Activated naive CD8-positive, alpha-beta T cell treated with anti-CD3 and anti-CD28 coated beads for 36 hours (primary cell): ENCODE measurements at places on chromosomes 2 and 18.
A peak's percentile ranks its signal among the peaks of the same experiment; 100 is the strongest.

GRCh38 chr2:147441182-147441581 is 403.6 kb upstream of the ACVR2A start:
- DNase-seq = no peak

- DNase-seq = no peak
Measured at GRCh38 chr2:75698918-75699317, 11.8 kb downstream of the GCFC2 start.

GRCh38 chr2:234252772-234253171 is 202.3 kb downstream of the SPP2 start:
- DNase-seq = no peak

DNA sequence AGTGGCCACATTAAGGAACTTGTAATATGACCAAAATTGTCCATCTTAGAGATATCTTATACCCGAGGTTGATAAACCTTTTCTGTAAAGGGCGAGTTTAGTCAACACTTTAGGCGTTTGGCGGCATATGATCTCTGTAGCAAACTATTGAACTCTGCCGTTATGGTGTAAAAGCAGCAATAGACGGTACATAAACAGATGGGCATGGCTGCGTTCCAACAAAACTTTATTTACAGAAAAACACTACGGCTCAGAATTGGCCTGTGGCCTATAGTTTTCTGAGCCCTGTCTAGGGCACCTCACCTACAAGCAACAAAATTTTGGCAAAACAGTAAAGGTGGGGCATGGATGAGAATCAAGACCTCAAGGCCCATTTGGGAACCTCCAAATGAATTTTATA is 121.9 kb upstream of the HAAO start:
- no peak for DNase-seq

GRCh38 chr18:44119607-44120006 is 561.1 kb upstream of the SETBP1 start:
- no peak for DNase-seq

- DNase-seq = no peak
Measured at GRCh38 chr2:55511508-55512124, 7.9 kb upstream of the CFAP36 start.

- DNase-seq = no peak
Measured at GRCh38 chr2:48817355-48817754, 61.8 kb upstream of the LHCGR start.

- DNase-seq = no peak
Measured at GRCh38 chr18:41761333-41762018, 193.6 kb upstream of the PIK3C3 start.

DNA sequence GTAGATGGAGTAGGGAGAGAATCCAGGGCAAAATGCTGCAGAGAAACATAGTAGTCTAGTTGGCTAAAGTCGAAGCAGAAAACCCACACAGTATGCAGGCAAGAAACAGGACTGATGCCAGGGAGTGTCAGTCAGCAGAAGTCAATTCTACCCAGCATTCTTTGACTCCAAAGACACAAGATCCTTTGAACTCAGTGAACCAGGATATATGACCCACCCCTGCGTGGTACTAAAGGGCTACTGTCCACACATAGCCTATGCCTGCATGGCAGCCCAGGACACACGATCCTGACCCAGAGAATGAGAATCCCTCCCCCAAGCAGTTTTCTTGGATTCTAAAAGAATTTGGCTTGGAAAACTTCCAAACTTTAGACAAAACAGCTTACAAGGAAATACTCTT is 42.5 kb downstream of the ALK start:
- no peak for DNase-seq

DNA sequence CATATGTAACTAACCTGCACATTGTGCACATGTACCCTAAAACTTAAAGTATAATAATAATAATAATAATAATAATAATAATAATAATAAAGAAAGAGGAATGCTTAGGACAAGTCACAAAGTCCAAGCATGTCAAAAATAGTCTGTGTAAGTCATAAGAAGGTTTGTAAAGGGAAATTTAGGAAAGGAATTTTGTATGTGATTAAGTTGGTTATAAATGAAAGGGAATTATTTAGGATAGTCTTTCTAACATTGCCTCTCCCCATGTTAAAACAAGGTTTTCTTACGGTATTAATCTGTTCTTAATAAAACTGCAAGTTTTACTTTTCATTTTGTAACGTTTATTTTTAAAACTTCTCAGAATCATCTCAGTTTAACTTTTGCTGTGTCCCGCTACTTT is 62.8 kb downstream of the SESTD1 start:
- DNase-seq = no peak

GRCh38 chr2:241558532-241559322 is at the start of gene BOK:
Gene BOK (plus strand): TSS chr2:241558745. CDS start chr2:241559484, 739 bp downstream.
- peak; percentile 12 for DNase-seq

GRCh38 chr18:62732617-62733016 is 17.3 kb downstream of the PHLPP1 start:
- no peak for DNase-seq
